Activated T-helper 1 cell treated with anti-CD3 and anti-CD28 coated beads, Interleukin-2, amount 50 U/mL, for 16 hours (primary cell): ENCODE measurements at places on chromosomes 2 and 18.

- no peak for DNase-seq
These were observed 37.1 kb downstream of the ZNF532 start for GRCh38 chr18:58901783-58902182.

- no peak for DNase-seq
These were observed 113.0 kb downstream of the NYAP2 start for GRCh38 chr2:225512469-225512868.

- no peak for DNase-seq
These were observed 32.2 kb upstream of the CREB1 start for GRCh38 chr2:207497596-207497995.

DNA sequence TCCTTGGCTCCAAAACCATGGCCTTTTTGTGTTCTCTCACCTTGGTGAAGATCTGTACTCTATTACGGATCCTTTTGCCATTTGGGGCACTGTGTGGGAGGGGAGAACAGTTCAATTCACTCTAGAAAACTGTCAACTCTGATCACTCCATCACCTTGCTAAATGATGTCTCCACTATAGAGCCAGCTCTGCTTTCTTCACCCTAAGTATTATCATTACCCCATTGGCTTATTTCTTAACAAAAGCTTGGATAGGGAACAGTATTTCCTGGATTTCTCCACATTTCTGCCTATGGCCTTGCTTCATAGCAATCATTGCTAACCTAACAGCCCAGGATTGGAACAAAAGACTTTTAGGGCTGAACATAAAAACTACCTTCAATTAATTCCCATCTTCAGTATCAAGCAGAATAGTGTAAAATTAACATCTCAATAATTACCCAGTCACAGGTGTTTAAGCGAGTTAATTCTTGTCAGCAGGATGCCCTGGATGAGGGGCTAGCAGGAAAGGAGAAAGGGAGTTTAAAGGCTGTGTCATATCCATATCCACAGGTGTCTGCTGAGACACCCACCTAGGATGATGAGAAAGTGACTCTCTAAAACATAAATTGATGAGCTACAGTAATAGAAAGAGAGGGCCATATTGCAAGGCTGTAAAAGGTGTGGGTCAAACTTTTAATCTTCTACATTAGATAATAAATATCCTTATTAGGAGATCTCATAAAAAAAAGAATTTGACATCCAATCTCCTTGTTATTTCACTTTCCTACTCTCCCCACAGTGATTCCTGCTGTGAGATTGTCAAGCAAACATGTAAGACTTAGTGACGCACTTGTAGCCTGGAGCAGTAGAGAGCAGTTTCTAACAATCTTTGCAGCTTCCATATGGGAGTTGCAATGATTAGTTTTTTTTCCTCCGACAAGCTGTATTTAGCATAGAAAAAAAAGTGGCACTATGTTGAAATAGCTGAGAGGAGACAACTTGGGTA, 589.5 kb upstream of the NXPH2 start:
- DNase-seq: no peak

- DNase-seq: no peak
These were observed 8.3 kb downstream of the EFR3B start for GRCh38 chr2:25050128-25050527.
